ENCODE measurements at places on chromosomes 11 and 22. TPM values are rescaled to one million over a fixed set of nuclear protein-coding genes. Genes with fewer than 3 reads are reported as not detected.

Gene GSTT2
- total RNA-seq: 1.4 TPM

Gene ANGPTL5
- not detected for total RNA-seq

Gene PKDREJ
- not detected for total RNA-seq

Gene PTH
- total RNA-seq: not detected

Gene PPP2R1B
- total RNA-seq: 52.8 TPM

Gene OR10A2
- total RNA-seq: not detected

Gene DYNC2H1
- total RNA-seq: 25.3 TPM

Gene WT1
- total RNA-seq: not detected

Gene ISX
- not detected for total RNA-seq

Gene KRTAP5-1
- not detected for total RNA-seq

DNA sequence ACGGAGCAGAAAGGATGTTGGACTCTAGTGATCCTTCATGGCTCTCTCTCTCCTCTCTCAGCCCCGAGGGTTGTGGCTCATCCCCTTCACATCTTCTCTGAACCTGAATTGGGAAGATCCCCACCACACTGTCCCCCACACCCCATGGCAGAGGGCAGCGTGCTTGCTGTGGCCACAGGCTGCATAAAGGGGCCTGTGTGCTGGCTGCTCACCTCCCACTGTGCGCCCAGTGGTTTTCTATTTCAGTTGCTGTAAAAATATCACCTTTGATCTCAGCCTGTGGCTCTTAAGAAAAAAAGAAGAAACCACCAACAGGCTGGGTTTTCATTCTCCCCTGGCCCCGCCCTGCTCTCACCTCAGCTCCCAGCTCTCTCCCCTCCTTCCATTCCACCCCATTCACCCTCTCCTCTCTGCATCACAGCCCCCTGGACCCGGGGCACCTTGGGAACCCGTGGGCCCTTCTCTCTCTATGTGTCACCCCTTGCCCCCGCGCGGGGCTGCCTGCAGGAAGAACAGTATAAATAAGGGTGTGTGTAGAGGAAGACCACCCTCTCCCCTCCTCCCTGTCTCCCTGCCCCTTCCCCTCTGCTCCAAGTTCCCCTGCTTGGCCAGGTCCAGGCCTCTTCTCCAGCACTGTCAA is 25.8 kb upstream of the WNT11 start:
- no peak for DNase-seq

DNA sequence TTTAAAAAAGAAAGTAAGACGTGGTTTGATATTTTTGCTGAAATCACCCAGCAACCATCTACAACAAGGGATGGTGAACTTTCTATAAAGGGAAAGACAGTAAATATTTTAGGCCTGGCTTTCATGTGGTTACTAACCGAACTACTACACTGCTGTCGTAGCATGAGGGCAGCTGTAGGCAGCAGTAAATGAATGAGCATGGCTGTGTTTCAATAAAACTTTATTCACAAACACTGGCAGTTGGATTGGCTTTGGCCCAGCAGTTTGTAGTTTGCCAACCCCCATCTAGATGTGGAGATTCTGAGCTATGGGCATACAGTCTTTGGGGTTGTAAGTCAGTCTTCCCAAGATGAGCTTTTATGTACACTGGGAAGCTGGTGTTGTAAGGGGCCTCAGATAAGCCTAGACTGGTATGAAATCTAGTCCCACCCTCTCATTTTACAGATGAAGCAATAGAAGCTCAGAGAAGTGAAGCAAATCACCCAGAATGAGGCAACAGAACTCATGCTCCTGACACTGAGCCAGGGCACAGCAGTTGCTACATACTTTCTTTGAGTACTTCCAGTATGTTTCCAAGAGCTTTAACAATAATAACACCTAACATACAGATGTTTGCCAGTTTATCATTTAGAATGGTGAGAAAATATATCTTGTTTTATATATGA is 204.4 kb downstream of the ADAMTS15 start:
- DNase-seq: peak; percentile 89

GRCh38 chr11:92440701-92441442 is 216.3 kb downstream of the FAT3 start:
- no peak for DNase-seq

GRCh38 chr11:57123590-57123989 is 58.2 kb upstream of the LRRC55 start:
- DNase-seq: no peak

DNA sequence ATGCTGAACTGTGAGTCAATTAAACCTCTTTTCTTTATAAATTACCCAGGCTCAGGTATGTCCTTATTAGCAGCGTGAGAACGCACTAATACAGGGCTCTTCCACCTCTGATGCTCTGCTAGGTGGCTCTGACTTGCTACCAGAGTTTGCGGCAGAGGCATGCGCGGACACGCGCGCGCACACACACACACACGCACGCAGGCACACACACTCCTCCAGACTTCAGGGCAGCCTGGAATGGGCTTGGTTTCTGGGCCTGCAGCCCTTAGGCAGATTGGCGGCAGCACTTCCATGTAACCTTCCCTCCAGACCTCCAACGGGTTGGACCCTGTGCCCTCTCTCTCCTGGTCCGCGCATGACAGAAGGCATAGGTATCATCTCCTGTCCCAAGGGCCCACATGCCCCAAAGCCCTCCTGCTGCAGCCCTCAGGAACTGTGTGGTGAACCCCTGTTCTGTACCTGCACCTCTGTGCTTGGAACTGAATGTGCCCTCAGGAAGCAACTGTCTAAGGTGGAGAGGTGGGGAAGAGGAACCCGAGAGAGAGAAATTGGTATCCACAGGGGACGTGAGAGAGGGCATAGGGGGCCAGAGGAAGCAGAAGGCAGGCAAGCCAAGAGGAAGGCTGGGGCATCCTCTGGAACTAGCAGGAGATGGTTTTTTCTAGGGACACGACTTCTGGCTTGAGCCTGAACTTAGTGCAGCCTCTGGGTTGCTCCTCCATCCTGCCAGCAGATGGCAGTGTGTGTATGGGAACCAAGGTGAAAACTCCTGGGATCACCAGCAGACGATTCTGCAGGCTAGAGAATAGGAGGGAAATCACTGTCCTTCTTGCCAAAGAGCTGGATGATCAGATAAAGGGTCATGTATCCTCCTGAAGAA is 23.4 kb upstream of the RIC3 start:
- DNase-seq: peak; percentile 63

GRCh38 chr11:94806419-94806818 is 38.3 kb downstream of the AMOTL1 start:
- DNase-seq: no peak

GRCh38 chr22:41844036-41844435 is 11.1 kb downstream of the SREBF2 start:
- DNase-seq: no peak

DNA sequence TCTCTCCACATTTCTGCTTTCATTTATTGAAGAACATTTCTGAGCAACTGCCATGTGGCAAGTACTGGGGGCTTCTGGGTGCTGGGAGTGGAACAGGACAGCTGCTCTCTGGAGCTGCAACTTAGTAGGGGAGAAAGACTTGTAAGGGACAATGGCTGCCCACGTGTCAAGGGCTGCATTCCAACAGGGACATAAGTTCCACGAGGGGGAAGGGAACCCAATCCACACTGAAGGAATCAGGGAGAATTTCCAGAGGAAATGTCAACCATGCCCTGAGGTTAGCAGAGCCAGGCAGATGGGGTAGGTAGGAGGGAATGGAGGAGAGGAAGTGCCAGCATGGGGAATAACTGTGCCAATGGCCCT is 1.7 kb downstream of the MAPK8IP2 start:
- no peak for DNase-seq

- no peak for DNase-seq
Observed at GRCh38 chr11:32444186-32444585, 8.8 kb upstream of the WT1 start.

DNA sequence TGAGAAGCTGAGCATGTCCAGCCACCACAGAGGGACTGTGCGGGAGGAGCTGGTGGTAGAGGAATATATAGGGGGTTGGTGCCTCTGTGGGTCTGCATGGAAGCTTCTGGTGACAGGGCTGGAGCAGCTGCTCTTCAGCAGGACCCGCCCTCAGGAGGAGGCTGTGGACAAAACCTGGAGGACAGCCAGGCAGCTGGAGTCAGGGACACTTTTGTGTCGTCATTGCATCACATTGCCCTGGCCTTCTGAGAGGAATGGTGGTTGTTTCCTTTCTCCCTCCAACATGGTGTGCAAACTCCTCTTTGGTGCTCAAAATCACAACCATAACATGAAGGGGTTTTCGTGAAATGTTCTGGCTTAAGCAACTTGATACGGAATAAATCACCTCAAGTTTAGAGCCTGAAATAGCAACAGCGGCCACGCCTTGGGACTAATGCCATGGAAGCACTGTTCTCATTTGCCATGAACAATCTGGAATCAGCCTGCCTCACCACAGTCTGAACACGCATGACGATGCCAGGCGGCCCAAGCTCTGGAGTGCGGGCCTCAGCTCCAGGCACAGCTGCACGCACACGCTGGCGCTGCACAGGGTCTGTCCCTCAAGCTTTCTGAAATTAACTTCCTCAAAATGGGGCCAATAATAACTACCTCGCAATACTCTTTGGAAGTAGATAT is 17.1 kb upstream of the CSRP3 start:
- no peak for DNase-seq

DNA sequence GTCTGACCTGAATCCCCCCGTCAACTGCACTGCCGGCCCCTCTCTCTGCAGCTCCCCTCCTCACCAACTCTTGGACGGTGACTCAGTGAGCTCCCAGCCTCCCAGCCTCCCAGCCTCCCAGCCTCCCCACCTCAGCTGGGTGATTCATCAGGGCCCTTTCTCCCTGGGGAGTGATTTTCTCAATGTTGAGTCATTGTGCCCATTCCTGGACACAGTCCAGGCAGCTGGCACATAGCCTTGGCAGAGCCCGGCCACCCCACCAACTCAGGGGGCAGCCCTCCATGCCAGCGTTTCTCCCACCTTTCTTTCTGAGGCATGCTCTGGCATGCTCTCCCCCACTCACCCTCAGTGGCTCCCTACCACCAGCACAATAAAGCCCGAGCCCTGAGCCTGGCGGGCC is 30.7 kb downstream of the PDE2A start:
- DNase-seq: no peak

DNA sequence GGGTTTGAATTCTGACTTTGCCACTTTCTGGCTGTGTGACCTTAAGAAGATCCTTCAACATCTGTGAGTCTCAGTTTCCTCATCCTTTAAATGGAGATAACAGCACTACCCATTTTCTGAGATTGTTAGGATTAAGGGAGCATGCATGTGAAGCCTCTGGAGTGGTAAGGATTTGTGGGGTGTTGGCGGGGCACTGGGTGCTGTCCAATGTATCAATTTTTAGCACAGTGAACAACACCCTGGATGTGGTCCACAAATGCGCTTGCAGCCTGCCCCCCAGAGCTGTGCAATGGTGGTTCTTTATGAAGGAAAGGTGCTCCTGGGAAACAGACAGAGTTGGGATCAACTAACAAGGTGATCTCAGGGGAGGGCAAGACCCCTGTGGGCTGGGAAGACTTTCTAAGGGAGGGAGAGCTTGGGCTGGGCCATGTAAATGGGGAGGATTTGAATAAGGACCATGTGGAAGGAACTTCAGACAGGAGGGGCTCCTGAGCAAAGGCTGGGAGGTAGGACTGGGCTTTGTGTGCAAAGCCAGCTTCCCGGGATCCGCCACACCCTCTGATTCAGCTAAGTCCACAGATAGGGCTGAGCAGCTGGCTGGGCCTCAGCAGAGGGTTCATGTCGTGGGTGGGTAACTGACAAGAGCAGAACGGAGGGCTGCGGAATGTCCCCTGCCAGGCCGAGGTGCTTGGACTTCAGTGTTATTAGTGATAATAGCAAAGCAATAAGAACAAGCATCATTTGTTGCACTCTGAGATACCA is 22.7 kb upstream of the RASD2 start:
- no peak for DNase-seq

DNA sequence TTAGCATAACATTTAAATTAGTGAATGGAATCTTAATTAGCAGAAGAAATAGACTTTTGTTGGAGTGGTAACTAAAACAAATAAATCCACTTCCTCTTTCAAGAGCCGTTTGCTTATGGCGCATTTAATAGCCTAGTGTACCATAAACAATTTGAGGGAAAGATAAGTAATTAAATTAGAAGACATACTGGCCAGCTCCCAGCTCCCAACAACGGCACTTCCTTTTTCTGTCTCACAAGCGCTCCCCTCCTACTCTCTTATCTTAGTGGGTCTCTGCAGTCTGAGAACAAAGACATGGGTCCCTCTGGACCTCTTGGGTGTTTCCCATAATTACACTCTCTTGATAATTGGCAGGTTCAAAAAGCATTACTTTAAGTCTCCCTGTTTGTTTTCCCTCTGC is 146.0 kb downstream of the OPCML start:
- DNase-seq: no peak

GRCh38 chr11:8250434-8250833 is 13.2 kb downstream of the LMO1 start:
- DNase-seq: no peak

- DNase-seq: no peak
Observed at GRCh38 chr11:63769042-63769713, 603 bp upstream of the ZFTA start.

- peak; percentile 49 for DNase-seq
Observed at GRCh38 chr11:101914341-101914737, 471 bp upstream of the CEP126 start.

- no peak for DNase-seq
Observed at GRCh38 chr11:5938603-5938965, 3.5 kb upstream of the OR56A3 start.

DNA sequence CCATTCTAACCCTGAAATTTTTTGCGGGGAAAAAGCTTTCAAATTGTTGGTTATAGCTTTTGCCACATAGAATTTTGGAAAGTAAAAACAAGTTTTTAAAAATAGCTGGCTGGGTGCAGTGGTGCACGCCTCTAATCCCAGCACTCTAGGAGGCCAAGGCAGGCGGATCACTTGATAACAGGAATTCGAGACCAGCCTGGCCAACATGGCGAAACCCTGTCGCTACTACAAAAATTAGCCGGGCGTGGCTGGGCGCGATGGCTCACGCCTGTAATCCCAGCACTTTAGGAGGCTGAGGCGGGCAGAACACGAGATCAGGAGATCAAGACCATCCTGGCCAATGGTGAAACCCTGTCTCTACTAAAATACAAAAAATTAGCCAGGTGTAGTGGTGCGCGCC is 54.9 kb downstream of the TNRC6B start:
- DNase-seq: no peak
